ENCODE measurements at places on chromosomes 2 and 18. TPM values are rescaled to one million over a fixed set of nuclear protein-coding genes. Genes with fewer than 3 reads are reported as not detected.
A peak's percentile ranks its signal among the peaks of the same experiment; 100 is the strongest.

DNA sequence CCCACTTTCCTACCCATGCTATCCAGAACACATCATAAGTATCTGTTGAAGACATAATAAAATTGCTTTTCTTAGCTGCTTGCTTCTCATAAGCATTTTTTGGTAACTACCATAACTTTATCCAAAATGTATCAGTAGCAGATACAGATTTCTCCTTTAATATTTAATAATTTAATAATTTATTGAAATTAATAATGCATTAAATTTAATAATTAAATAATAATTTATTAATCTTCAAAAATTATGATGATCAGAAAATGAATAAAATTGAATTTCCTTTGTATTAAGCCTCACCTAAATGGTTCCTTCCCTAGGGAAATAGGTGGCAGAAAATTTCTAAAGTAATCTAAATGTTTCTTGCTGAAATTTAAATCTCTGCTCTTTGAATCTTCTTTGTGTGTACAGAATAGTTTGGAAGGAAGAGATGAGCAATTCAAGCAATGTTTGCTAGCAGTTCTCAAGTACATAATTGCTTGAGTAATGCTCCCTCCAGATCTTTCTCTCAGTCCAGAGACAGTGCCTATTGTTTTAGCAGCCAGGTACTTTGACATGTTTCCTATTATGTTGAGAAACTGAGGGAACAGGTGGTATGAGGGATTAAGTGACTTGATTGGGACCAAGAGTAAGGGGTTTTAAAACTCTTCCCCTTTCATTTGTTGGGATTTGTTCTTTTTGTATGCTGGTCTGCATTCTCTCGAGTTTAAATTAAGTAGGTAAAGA lies 123.1 kb upstream of the CYP26B1 start:
- DNase-seq: no peak

GRCh38 chr18:77622009-77622692 lies 372.5 kb downstream of the GALR1 start:
- DNase-seq: peak; percentile 25

GRCh38 chr2:28322456-28322855 lies 70.2 kb upstream of the FOSL2 start:
- no peak for DNase-seq

The DPYSL5 gene
- not detected for total RNA-seq

- DNase-seq: no peak
Observed at GRCh38 chr2:20391951-20392699, 41.5 kb upstream of the PUM2 start.

DNA sequence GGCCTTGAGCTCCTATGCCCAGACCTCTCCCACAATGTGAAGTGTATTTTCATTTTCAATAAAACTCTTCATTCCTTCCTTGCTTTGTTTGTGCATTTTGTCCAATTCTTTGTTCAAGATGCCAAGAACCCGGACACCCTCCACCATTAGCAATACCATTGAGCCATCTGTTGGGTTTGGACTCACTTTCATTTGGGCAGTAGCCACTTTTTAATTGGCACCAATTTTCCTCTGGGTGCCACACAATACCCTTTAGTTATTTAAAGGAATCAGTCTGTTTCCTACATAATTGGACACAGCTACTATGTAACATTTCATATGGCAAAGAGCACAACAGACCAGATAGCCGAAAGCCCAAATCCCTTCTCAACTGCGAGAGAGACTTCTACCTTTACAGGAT lies 22.5 kb upstream of the SLC35G4 start:
- no peak for DNase-seq

The GMCL1 gene
- 7.9 TPM for total RNA-seq

The MPP4 gene
- 0.11 TPM for total RNA-seq

- peak; percentile 94 for DNase-seq
Observed at GRCh38 chr2:37326285-37326684, 1.7 kb upstream of the PRKD3 start.

DNA sequence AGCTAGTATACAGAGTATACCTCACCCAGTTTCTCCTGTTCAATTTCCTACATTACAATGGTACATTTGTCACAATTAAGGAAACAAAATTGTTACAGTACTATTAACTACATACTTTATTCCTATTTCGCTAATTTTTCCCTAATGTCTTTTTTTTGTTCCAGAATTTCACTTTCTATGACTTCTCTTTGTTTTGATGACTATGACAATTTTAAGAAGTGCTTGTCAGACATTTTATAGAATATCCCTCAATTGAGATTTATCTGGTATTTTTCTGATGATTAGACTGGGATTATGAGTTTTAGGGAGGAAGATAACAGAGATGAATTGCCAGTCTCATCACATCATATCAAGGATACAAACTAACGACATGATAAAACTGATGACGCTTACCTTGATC lies 211.8 kb upstream of the STON1 start:
- no peak for DNase-seq

- no peak for DNase-seq
Observed at GRCh38 chr2:31337860-31338259, 76.7 kb downstream of the XDH start.

GRCh38 chr2:167794554-167795255 lies 452.7 kb downstream of the STK39 start:
- DNase-seq: no peak

- no peak for DNase-seq
Observed at GRCh38 chr18:1998121-1998520, 573.2 kb downstream of the METTL4 start.

- DNase-seq: peak; percentile 92
Observed at GRCh38 chr2:178455947-178456346, 4.8 kb downstream of the PJVK start.

- no peak for DNase-seq
Observed at GRCh38 chr2:124254621-124255020, 229.5 kb downstream of the CNTNAP5 start.

- DNase-seq: no peak
Observed at GRCh38 chr2:238850091-238850490, 2.2 kb downstream of the TWIST2 start.

The TP53I3 gene
- 16.6 TPM for total RNA-seq

The OXER1 gene
- not detected for total RNA-seq

The TUBB8B gene
- total RNA-seq: 0.69 TPM

DNA sequence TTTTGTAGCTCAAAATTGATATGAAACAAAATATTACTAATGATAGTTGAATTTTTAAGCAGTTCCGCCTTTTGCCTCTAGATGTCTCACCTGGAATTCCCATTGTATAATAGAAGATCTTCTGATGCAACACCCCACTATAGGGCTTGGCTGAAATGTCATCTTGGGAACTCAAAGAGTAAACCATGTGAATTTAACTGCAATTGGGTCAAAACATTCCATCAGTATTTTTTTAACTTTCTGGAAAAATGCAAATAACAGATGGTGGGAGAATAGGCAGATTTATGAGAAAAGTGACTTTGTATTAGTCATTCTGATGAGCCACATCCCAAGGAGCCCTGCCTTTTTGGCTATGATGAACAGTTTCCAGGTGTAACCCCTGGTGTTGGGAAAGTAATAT lies 489.9 kb downstream of the NYAP2 start:
- peak; percentile 68 for DNase-seq

GRCh38 chr2:10061221-10061925 lies 18.0 kb downstream of the KLF11 start:
- DNase-seq: no peak

- no peak for DNase-seq
Observed at GRCh38 chr2:52034706-52035105, 1002.8 kb upstream of the NRXN1 start.

DNA sequence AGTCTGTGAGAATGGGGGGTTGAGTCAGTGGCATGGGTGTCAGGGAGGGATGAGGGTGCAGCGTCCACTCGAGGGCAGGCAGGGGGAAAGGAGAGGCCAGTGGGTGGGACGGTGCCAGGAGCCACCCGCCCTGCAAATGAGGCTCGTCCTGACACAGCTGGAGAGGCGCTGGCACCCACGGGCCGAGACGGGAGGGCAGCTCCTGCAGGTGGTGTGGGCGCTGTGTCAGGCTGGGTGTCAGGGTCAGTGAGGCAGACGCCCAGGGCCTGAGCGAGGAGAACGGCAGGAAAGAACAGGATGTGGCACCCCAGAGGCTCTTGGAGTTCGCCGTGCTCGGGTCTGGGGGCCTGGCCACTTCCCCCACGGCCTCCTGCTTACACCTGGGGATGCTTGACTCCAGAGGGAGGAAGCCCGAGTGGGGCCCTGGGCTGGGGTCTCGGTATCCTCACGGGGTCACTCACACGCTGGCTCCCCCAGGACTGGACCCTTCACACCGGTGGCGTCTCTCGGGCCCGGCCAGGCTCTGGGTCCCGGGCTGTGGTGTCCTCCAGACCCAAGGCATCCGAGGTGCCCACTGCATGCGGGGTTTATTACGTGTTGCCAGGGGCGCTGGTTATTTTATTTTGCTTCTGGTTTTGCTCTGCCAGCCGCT lies 130.5 kb upstream of the CTDP1 start:
- no peak for DNase-seq

Measured in SK-MEL-5 (cell line).